ENCODE measurements at places on chromosomes 5 and 9. TPM values are rescaled to one million over a fixed set of nuclear protein-coding genes. Genes with fewer than 3 reads are reported as not detected.

The STXBP1 gene
- polyA plus RNA-seq, result 27.2 TPM

The PCDHB10 gene
- polyA plus RNA-seq, result 9.4 TPM

The LCN10 gene
- polyA plus RNA-seq, result 1.2 TPM

DNA sequence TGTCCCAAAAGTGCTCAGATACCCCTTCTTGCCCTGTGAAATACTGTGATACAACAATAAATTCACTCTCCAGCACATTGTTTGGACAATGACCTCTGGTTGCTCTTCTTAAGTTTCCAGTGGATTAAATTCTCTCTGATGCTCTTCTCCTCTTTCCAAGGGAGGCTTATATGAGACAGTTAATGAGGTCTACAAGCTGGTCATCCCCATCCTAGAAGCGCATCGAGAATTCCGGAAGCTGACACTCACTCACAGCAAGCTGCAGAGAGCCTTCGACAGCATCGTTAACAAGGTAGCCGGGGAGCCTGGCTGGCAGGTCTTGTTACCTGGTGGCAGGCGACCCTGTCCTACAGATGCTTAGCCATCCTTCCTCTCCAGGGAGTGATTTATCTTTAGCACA, 226.5 kb downstream of the DOCK8 start:
- DNase-seq, result no peak

GRCh38 chr5:129679671-129680070, 68.2 kb upstream of the MINAR2 start:
- DNase-seq, result no peak

- DNase-seq, result no peak
These were observed 370.3 kb upstream of the IRX2 start for GRCh38 chr5:3121813-3122212.

DNA sequence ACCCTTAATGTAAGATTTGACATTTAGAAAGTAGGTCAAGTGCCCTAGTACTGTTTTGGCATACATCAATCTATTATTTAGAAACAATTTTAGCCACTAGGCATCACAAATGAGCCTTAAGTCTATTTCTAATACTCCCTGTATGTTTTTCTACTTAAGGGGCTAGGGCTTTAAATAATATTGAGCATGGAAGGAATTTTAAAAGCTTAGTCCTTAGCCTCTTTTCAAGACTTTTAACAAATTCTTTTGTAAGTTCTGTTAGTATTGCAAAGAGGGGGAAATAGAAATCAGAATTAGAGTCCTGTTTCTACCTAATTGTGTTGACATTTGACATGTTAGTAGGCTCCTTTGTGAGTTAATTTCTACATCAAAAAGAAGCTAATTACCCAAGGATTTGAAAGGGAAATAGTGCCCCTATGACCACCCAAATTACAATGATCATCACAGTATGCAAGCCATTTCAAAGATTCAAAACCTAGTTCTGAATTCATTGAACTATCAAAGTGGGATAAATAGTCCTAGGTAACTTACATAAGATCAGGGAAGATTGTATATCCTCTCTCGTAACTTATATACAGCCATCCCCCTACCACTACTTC, 647.8 kb upstream of the ACO1 start:
- DNase-seq, result no peak

- no peak for DNase-seq
These were observed 40.2 kb upstream of the PTPN3 start for GRCh38 chr9:109538346-109538745.

DNA sequence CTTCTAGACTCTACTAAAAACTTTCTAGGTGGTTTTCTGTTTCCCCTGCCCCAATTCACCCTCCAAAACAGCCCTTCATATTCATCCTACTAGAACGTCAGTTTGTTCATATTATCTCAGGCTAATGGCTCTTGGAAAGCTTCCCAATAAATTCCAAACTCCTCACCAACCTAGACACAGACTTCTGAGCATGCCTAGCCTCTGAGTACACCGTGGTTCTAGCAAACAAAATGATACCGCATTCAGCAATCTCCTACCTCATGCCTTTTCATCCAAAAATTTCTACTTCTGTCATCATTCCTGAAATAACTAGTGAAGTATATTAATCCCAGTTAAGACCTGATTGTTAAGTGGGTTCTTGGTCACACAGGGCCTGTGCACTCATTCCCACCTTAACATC, 46.5 kb upstream of the NR5A1 start:
- no peak for DNase-seq

GRCh38 chr5:167835146-167835545, 456.3 kb upstream of the WWC1 start:
- no peak for DNase-seq

Measured in right renal pelvis (tissue), 4 donors.